ENCODE measurements at places on chromosomes 12 and 14.

DNA sequence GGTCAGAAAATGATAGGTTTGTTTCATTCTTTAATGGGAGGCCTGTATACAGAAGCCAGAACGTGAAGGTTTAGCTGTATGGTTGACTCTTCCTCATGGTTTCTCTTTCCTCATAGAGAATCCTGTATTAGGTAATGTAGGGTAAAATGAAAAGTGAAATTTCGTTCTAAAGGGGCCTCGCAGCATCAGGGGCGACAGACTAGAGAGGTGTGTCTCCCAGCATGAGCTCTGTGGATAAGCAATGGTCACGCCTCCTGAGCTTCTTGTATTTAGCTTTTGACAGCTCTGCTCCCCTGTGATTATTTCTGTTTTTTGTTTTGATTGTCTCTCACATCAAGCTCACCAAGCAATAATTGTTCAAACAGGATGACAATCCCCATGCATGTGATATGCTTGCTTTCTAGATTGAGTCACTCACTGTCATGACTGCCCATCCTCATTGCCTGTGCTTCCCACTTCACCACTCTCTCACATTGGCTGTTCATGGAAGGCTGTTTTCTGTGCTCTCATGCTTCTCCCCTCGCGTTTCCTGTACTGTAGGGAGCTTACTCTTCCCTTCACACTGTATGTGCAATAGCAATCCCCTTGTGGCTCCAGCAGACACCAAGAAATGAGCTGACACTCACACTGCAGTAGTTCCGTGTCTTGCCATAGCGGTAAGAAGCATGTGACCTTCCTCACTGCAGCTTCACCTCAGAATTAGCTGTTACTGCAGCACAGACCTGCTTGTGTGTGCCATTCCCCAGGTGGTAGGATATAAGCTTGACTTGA is 44.0 kb downstream of the RAD52 start:
- DNase-seq: no peak

DNA sequence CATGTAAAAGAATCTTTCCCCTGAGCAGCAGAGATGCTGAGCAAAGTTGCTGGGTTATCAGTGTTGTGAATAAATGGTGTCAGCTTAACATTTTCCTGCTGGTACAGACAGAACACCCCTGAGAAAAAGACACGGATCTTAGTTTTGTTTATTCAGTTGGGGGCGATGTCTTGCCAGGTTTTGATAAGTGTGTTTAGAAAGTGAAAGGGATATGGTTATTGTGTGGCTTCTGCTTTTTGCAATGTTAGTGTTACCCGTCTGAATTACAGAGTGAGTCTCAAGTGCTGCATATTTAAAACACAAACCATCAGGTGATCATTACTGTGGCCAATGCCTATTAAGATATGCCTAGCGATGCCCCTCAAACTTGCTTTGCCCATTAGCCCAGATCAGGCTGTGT is 864.6 kb upstream of the SEL1L start:
- DNase-seq: no peak

GRCh38 chr14:80653956-80654355 is 287.6 kb downstream of the CEP128 start:
- DNase-seq: no peak

GRCh38 chr14:64695071-64695470 is 9.2 kb upstream of the PLEKHG3 start:
- DNase-seq: no peak

- no peak for DNase-seq
These were observed 79.5 kb upstream of the MIS18BP1 start for GRCh38 chr14:45332360-45332988.

DNA sequence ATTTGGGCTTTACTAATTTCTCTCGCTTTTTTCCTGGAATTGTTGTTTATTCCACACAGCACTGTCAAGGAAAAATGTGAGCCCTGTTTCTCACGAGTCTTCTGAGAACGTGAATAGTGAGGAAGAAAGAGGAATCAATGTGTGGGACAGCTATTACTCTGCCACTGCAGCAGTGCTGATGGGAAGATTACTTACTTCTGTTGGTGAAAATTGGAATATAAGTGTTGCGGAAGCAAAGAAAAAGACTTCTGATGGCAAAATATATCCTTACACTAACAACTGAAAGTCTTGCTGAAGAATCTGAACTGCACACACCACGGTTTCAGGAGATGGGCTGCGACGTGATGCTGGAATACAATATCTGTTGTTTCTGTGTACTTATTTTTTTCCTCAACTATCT is 884.2 kb downstream of the AACS start:
- DNase-seq: no peak

All from stimulated activated CD8-positive, alpha-beta memory T cell treated with anti-CD3 and anti-CD28 coated beads, Interleukin-7, amount 100 ng/mL, for 4 hours (primary cell).